NCI-H345 (cell line): ENCODE measurements at places on chromosomes 2 and 18.

DNA sequence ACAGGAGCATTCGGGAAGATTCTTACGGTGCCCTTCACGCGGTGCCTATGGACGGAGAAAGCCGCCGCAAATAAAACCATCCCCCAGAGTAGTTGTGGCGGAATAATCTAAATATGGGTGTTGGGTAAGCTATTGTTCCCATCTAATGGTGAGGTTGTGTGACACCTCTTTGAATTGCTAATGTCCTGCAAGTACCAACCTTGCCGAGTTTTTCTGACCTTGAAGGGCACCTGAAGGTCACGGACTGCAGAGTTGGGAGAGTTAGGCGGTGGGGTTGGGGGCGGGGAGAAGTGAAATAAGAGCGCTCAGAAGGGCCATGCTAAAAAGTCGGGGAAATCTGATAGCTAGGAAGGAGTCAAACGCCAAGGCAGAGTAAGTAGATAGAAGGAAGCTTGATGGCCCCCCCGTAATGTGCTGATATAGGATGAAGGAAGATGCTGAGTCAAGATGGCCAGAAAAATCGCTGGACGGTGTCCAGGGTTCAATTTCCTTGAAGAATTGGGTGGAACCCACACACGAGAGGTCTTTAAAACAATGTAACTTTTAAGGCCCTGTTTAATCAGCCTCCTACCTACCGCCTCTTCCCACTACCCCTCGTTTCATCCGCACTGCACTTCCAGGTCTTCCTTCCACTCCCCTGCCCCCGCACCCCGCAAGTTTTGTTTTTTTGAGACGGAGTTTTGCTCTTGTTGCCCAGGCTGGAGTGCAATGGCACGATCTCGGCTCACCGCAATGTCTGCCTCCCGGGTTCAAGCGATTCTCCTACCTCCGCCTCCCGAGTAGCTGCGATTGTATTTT, 600 bp downstream of the KATNAL2 start:
- no peak for DNase-seq

- DNase-seq: peak; percentile 59
Observed at GRCh38 chr2:209772290-209772685, 656 bp downstream of the UNC80 start.

DNA sequence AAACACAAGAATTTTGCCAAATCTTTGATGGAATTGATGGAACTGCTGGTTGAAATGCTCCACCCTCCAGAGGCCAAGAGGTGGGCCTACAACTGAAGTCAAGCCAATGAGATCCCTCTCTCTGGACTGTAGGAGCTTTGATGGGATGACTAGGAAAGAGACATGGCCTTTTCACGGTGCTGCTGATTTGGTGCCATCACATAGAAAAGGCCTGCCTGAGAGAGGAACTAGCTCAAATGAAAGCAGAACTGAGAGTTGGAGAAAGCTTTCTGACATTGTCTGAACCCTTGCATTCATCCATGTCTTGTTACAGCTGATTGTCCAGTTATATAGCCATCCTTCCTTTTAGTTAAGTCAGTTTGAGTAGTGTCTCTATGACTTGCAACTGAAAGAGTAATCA, 283.8 kb upstream of the LYPD1 start:
- DNase-seq: no peak

DNA sequence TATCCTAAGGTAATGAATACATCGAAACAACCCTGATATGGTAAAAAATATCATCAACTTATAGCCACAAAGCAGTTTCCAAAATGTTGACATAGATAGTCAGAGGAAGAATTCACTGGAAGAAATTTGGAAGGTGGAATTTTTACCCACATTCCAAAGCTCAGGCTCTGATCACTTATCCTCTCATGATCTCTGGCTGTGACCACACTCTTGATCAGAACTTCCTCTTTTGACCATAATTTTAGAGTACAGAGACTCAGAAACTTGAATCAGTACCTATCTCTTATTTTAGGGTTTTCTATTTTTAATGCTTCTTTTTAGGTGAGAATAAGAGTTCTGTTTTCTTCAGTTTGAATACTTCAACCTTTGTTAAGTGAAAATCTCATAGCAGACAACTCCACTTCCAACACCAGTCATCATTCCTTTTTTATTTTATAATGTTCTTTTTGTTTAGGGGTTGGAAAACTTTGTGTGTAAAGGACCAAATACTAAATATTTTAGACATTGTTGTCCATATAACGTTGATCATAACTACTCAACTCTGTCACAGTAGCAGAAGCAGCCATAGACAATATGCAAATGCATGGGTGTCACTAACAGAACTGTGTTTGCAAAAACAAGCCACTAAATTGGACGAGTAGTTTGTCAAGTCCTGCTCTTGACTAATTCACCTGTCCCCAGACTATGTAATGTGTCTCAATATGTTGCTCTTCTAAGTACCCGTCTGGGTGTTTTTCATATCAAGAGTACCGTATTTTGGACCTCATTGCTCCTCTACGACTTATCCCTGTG, 891.6 kb upstream of the CRIM1 start:
- DNase-seq: no peak

DNA sequence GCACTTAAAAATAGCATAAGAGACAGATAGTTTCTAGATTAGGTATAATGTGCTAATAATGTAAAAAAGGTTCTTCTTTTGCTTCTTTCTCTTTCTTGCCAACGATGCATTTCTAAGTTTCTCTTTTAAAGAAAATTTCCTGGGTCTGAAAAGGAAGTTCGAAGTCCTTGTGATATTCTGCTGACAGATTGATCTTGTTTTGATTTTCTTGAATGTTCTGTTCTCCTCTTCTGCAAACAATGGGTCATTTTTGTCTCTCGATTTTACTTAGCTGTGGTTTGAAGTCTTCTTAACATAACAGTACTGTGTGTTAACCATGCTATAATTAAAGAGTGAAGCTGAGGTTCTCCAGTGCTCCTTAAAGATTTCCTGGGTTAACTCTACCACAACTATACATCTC, 61.1 kb upstream of the ACYP2 start:
- no peak for DNase-seq

DNA sequence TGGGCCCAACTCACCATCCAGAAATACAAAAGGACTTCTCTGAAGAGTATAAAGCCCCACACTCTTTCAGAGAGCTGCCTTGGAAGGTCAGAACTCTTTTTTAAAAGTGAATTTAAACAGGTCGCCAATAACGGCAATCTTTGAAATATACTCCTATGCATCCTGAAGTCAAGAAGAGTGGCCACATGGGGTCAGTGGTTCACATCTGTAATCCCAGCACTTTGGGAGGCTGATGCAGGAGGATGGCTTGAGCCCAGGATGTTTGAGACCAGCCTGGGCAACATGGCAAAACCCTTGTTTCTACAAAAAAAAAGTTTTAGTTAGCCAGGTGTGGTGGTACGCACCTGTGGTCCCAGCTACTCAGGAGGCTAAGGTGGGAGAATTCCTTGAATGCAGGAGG, 68.1 kb upstream of the FZD7 start:
- DNase-seq: no peak

DNA sequence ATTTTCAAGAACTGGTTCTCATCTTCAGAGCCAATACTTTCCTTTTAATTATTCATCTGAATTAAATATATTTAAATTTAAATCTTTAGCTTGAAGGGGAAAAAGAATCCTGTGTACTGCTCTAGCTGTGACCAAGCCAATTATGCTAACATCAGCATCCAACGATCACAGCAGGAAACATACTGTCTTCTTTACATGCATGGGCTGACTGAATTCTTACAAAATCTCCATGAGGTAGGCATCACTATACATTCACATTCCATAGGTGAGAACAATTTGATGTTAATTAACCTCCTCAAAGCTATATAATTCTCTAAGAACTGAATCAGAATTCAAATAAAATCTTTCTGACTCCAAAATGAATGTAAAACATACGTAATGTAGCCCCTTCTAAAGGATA, 118.8 kb upstream of the MAP2 start:
- DNase-seq: no peak

- no peak for DNase-seq
Observed at GRCh38 chr18:45408218-45408617, 207.1 kb upstream of the SLC14A2 start.

- peak; percentile 44 for DNase-seq
Observed at GRCh38 chr2:178241844-178242551, 47.7 kb downstream of the OSBPL6 start.

- DNase-seq: peak; percentile 5
Observed at GRCh38 chr18:77262643-77263465, 13.2 kb downstream of the GALR1 start.

DNA sequence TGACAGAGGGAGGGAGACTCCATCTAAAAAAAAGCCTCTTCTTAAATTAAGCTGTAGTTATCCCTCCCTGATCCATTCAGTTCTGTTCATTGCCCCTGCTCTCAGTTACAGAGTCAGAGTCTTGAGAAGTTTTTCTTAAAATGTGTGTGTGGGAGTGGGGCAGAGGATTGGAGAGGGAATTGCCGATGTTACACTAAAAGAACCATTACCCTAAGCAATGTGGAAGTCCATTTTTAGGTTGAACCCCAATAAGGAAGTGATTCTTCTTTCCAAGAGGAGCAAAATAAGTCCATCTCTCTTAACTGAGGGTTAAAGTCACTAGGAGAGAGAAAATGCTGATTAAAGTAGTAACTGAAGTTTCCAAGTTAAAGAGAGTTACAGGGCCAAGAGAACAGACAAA, 21.2 kb upstream of the THOC1 start:
- no peak for DNase-seq

DNA sequence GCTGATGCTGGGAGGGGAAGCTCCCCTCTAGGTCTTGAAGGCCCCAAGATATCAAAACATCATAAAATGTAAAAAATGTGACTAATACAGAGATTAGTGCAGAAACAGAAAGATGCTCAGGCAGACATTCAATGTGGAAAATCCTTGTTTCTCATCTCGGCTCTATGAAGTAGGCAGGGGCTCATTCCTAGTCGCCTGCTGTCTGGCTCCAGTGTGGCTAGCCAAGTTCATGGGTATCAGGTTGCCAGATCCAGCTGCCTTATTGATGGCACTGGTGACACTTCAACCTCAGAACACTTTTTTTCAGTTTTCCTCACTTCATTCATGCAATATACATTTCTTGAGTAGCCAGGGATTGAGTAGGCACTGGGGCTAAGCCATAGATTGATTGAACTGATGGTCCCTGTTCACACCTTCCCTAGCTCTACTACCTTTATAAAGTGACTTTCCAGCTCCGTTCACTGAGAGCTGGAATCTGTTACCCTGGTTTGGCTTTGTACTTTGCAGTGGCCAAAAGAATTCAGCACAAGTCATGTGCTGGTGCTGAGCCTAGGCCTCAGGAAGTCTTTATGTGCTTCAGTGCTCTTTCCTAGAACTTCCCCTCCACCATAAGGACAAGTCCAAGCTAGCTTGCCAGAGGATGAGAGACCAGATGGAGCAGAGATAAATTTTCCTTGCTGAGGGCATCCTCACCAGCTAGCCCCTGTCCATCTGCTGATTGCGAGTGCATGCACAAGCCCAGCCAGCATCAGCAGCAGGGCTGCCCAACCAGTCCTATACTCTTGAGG, 373.6 kb upstream of the ST6GAL2 start:
- DNase-seq: no peak

DNA sequence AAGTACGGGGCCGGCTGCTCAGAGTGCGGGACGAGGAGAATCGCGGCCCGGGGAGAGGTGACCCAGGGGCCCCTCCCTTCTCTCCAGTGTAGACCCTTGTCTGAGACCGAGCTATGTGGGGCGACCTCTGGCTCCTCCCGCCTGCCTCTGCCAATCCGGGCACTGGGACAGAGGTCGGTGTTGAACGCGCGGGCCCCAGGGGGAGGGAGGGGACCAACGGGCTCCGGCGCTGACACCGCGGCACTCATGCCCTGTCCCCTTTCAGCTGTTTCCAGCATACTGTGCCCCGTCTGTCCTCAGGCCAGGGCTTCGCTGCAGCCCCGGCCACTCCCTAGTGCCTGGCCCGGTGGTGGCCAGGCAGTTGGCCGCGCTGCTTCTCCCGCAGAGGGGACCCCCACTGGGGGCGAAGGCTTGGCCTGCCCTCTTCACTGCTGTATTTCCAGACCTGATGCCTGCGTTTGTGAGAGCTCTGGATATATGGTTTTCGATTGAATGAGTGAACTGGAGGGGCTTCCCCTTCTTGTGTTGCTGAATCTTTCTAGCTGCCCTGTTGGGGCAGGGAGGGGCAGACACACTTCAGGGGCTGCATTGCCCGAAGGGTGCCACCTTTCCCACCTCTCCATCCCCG, 809 bp downstream of the DBI start:
- peak; percentile 31 for DNase-seq

- no peak for DNase-seq
Observed at GRCh38 chr2:98294711-98295110, 51.5 kb upstream of the CNGA3 start.

DNA sequence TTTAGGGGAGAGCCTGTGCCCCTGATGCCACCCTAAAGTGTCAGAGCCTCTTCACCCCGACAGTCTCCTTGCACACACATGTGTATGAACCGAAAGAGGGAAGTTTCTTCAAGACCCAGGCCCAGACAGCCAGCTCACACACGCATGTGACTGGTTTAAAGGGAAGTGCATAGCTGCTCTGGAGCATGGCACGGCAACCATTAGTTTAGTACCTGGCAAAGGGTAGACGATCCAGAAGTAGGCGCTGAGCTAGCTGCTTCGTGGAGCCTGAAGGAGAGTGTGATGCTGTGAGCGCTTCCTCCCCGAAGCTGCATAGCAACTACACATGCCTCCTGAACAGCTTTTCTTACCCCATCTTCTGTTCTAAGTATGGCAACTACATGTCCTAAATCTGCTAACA, 91.7 kb downstream of the ZCCHC2 start:
- no peak for DNase-seq

- no peak for DNase-seq
Observed at GRCh38 chr2:125554956-125555355, 1101.0 kb upstream of the GYPC start.

- peak; percentile 24 for DNase-seq
Observed at GRCh38 chr2:142052220-142052863, 78.5 kb downstream of the LRP1B start.

DNA sequence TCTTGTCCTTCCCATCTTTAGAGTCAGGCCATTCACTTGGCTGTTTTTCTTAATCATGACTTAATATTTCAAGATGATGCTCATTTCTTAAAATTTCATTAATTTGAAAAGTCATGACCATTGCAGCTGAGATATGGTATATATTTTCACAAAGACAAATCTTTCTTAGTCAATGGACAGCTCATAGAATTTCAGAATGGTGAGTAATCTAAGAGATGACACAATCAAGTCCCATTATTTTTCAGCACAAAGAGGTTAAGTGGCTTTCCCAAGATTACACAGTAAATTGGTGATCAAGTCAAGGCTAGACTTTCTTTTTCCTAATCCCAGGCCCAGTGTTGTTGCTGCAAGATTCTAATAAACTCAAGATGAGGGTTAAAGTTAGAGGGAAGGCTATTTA, 34.4 kb upstream of the NT5C1B start:
- DNase-seq: no peak

- DNase-seq: peak; percentile 25
Observed at GRCh38 chr2:169221745-169222369, 140.5 kb downstream of the LRP2 start.

- no peak for DNase-seq
Observed at GRCh38 chr2:241855888-241856422, 2.7 kb downstream of the PDCD1 start.

DNA sequence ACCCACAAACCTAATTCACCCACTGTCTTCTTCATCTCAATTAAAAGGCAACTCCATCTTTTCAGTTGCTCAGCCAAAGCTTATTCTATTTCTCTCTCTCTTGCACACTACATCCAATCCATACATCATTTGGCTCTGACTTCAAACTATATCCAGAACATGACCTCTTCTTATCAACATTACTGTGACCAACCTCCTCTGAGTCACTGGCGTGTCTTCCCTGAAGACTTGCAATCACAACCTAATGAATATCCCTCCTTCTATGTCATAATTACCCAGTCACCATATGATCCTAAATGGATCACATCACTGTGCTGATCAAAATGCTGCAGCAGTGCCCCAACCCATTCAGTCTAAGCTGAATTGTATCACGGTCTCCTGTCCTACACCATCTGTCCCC, 22.6 kb upstream of the SULT1C3 start:
- DNase-seq: no peak
